ENCODE measurements at places on chromosomes 5 and 9. TPM values are rescaled to one million over a fixed set of nuclear protein-coding genes. Genes with fewer than 3 reads are reported as not detected.

The NR2F1 gene
- 411 TPM for total RNA-seq

The FBLL1 gene
- total RNA-seq: 5.9 TPM

DNA sequence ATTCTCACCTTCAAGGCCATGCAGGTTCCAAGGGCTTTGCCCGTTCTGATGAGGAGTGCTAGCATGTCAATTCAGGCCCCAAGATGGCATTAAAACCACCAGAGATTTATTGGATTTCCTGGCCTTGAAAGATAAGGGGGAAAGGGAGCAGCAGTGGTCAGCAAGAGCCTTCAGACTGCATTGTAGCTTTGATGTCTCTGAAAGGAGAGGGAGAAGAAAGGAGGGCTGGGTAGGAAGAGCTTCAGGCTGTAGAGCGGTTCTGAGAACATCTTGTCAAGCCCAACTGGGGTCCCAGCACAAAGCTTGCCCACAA is 41.8 kb upstream of the FGF1 start:
- no peak for DNase-seq

- DNase-seq: no peak
Observed at GRCh38 chr9:16651446-16651964, 219.0 kb downstream of the BNC2 start.

- no peak for DNase-seq
Observed at GRCh38 chr9:79471580-79472543, 99.9 kb upstream of the TLE4 start.

DNA sequence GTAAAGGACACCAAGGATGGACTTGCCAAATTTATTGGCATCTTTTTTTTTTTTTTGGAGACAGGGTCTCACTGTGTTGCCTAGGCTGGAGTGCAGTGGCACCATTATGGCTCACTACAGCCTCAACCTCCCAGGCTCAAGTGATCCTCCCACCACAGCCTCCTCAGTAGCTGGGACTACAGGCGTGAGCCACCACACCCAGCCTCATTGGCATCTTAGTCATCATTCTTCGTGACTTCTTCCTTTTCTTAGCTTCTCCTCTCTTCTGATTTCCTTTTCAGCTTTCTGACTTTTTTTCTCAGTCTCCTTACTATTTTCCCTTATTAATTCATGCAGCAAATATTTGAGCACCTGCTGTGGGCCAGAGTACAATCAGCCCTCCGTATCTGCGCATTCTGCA is 6.1 kb downstream of the MAML1 start:
- DNase-seq: no peak

The SLC31A2 gene
- total RNA-seq: 3.6 TPM

GRCh38 chr5:128665747-128666355 is 127.8 kb upstream of the FBN2 start:
- DNase-seq: no peak

GRCh38 chr9:13717322-13718054 is 438.0 kb upstream of the MPDZ start:
- DNase-seq: no peak

- no peak for DNase-seq
Observed at GRCh38 chr9:133948561-133949485, 43.3 kb downstream of the VAV2 start.

The MARCOL gene
- total RNA-seq: not detected

GRCh38 chr5:154370119-154370518 is 75.7 kb upstream of the SAP30L start:
- DNase-seq: no peak

The C5orf63 gene
- 3.0 TPM for total RNA-seq

- DNase-seq: no peak
Observed at GRCh38 chr9:1013021-1013420, 36.6 kb downstream of the DMRT3 start.

- no peak for DNase-seq
Observed at GRCh38 chr9:106869028-106869427, 6.1 kb downstream of the ZNF462 start.

DNA sequence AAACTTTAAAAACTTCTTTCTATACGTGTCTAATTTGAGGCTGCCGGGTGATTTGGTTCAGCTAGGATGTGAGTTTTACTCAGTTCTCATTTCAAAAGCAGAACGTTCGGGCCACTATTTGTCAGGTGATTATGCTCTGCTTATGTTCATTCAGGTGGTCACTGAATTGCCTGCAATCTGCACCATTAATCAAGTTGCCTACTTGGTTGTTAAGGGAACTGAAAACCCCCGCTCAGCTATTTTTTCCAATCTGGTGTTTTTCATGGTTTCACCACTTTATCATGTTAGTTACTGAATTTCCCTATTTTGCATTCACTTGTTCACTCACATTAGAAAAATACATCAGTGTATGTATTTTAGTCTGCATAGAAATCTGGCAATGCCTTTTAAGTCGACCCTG is 523.0 kb downstream of the CSNK1G3 start:
- no peak for DNase-seq

GRCh38 chr9:18682907-18683306 is 209.0 kb downstream of the ADAMTSL1 start:
- DNase-seq: no peak

Measured in neural crest cell (in vitro differentiated cells).